Activated naive CD8-positive, alpha-beta T cell treated with anti-CD3 and anti-CD28 coated beads for 36 hours (primary cell): ENCODE measurements at places on chromosomes 2 and 18. TPM values are rescaled to one million over a fixed set of nuclear protein-coding genes. Genes with fewer than 3 reads are reported as not detected.
A peak's percentile ranks its signal among the peaks of the same experiment; 100 is the strongest.

IGFBP5 gene
- total RNA-seq, result not detected

REG1B gene
- not detected for total RNA-seq

TDRD15 gene
- total RNA-seq, result not detected

STPG4 gene
- total RNA-seq, result not detected

DNA sequence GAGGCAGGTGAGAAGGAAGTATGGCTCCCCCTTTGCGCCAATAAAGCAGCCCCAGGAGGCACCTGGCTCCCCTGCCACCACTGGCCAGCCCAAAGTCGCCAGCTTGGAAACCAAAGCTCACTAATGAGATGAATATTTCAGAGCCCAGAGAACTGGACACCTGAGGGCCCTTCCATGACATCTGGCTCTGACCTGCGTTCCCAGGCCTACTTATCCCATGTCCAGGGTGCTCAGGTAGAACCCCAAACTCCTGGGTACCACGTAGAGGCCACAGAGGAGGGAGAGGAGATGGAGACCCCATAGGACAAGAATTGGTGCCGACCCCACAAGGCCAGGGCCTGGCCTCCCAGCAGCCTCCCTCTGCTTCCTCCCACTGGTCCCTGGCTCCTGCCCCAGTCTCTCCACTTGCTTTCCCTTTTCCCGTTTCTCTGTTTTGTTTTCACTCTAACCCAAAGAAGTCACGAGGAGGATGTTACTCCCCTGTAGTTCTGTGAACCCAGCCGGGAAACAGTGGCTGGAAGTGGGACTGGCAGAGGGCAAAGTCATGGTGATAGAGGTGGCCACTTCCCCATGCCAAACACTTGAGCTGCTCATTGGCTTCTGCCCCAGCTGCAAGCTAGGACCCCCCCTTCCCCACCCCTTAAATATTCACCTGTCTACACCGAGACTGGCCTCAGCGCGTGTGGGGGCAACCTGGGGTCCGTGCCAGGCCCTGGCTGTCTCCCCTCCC, 820 bp downstream of the TMBIM1 start:
- DNase-seq, result no peak
- H3K27me3 ChIP-seq, result no peaks in the 10 kb centered on the region
- H3K27ac ChIP-seq, result peak overlapping the region; percentile 92
- peak overlapping the region; percentile 92 for H3K4me3 ChIP-seq
- H3K36me3 ChIP-seq, result peaks cover 14% of the 10 kb centered on the region

GRCh38 chr18:59488899-59489298, 129.8 kb upstream of the LMAN1 start:
- H3K27me3 ChIP-seq, result peaks cover 2% of the 10 kb centered on the region
- H3K4me3 ChIP-seq, result no peak overlapping the region
- H3K36me3 ChIP-seq, result no peaks in the 10 kb centered on the region
- H3K27ac ChIP-seq, result no peak overlapping the region
- no peaks in the 10 kb centered on the region for H3K4me1 ChIP-seq

DNA sequence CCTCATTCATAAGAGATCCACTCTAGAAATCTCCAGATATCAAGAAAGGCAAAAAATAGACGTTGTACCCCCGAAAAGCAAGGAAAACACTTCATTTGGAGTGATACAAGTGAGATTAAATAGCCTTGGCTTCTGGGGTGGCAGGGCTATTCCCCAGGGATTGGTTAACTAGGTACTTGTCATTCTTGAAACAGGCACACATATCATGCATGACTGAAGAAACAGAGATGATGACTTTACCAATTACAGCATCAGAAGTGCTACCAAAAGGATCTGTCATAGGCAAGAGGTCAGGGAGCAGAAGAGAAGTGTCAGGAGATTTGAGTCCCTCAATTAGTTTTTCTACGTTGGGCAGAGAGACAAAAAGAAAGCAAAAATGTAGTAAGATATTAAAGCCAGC, 45.2 kb upstream of the NFU1 start:
- DNase-seq, result no peak
- no peak overlapping the region for H3K4me3 ChIP-seq
- no peaks in the 10 kb centered on the region for H3K27me3 ChIP-seq
- H3K27ac ChIP-seq, result no peak overlapping the region
- peaks cover 24% of the 10 kb centered on the region for H3K36me3 ChIP-seq

DNA sequence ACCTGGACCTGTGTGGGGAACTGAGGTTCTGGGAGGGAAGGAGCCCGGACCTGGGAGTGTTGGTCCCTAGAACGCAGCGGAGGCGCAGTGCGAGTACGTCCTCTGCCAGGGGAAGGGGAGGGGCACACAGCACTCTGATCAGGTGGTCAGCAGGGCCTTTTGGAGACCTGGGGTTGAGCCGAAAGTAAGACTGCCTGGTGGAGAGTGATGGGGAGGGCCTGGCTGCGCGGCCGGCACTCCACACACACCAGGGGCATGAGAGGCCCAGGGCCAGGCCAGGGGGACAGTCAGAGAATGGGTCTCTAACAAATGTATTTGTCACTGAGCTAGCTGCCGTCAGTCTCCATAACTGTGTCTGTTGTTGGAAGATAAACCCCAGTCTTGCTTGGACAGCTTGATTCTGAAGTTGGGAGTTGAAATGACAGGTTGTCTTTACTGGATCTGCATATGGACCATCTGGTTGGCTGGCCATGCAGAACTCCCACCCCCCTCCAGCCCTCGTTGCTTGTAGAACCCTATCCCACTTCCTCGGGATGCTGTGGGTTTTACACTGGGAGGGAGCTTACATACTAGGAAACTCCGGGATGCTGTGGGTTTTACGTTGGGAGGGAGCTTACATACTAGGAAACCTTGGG, 75.4 kb upstream of the NFATC1 start:
- no peak overlapping the region for H3K27ac ChIP-seq
- DNase-seq, result no peak
- H3K4me3 ChIP-seq, result no peak overlapping the region
- peaks cover 12% of the 10 kb centered on the region for H3K4me1 ChIP-seq
- no peaks in the 10 kb centered on the region for H3K27me3 ChIP-seq

DNA sequence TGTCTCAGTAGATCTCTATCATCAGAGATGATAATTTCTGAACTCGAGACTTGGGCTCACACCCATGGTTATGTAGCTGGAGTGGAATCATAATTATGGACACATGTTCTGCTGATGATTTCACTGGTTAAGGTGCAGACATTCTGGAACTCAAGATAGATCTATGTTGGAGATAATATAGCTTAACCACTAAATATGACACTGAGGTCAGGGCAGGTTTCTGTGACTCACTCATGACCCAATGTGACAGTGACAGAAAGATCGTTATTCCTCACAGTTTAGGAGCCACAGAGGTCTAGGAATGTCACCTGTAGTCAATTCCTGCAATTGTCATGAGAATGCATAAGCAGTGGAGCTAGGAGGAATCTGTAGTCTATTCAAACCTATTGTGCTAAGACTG, 828.6 kb downstream of the TRIB2 start:
- DNase-seq, result no peak
- H3K36me3 ChIP-seq, result no peaks in the 10 kb centered on the region
- no peaks in the 10 kb centered on the region for H3K27me3 ChIP-seq

DNA sequence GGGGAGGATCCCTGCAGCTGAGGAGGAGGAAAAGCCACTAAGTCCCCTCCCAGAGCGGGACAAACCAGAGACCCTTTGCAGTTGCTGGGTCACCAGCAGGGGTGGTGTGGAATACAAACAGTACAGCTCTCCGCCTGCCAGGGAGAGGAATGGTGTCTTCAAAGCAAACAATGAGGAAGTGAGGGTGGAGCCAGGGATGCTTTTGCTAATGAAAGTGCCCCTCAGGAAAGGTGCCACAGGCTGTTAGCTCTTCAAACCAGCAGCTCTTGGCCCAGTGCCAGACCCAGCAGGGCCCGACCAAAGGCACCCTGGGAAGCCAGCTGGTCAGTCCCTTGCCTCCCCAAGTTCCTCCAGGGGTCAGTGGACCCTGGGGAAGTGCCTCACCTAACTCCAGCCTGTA, 102.8 kb downstream of the HIBCH start:
- H3K27ac ChIP-seq, result no peak overlapping the region
- H3K36me3 ChIP-seq, result peaks cover 11% of the 10 kb centered on the region
- no peaks in the 10 kb centered on the region for H3K27me3 ChIP-seq
- H3K4me3 ChIP-seq, result no peak overlapping the region

DNA sequence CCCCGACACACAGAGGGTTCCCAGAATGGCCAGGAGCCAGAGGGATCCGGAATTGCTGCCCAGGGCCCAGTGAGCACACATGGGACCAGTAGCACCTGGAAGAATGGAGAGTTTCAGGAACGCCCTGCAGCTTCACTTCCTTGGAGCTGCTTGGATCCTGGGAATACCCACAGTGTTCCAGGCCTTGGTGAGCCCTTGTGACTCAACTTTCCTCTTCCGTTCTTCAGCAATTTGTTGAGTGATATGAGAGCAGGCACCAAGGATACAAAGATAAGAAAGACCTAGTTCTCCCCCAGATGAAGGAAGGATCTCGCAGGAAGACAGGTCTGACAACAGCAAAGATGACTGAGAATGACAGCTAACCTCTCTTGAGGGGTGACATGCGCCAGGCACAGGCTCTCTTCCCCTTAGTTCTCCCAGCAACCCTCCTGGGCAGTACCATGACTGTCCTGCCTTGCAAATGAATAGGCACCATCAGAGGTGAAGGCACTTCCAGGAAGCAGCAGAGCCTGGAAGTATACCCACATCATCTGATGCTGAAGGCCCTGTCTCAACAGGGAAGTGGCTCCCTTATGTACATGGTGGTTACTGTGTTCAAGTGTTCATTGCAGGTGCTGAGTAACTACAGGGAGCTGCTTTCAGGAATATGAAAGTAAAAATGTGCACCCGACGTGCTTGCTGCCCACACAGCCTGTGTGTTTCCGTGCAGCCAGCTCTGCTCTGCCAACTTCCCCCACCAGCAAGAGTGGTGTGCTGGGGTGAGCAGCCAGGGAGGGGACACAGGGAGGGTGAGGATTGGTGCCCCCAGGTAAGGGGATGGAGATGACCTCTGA, 116.2 kb downstream of the STPG4 start:
- H3K27me3 ChIP-seq, result no peaks in the 10 kb centered on the region
- peak overlapping the region; percentile 79 for H3K27ac ChIP-seq
- DNase-seq, result peak; percentile 53
- H3K4me1 ChIP-seq, result peaks cover 22% of the 10 kb centered on the region

- H3K27me3 ChIP-seq, result no peaks in the 10 kb centered on the region
- H3K4me1 ChIP-seq, result no peaks in the 10 kb centered on the region
- DNase-seq, result no peak
- no peak overlapping the region for H3K4me3 ChIP-seq
- peaks cover 50% of the 10 kb centered on the region for H3K36me3 ChIP-seq
Measured at GRCh38 chr2:3159782-3160545, 217.7 kb downstream of the EIPR1 start.

GRCh38 chr18:12012697-12013096, 31.4 kb downstream of the IMPA2 start:
- peaks cover 4% of the 10 kb centered on the region for H3K36me3 ChIP-seq
- H3K4me3 ChIP-seq, result no peak overlapping the region
- H3K27me3 ChIP-seq, result no peaks in the 10 kb centered on the region
- H3K27ac ChIP-seq, result no peak overlapping the region
- DNase-seq, result no peak

DNA sequence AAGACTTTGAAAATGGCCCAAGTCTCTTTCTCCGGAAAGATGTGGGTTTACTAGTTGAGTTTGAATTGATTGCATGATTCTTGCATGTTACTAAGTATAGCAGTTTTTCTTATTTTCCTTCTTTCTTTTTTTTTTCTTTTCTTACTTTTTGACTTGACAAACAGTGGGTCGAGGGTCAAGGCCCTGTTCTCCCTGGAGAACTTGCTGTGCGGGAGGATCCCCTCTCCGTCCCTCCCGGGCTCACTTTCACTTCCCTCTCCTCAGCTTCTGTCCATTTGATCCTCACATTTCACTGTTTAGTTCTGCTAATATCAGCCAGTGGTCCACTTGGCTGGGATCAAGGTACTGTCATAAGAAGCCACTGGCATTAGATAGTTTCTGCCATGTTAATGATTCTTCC, 767.4 kb downstream of the TDRD15 start:
- no peak overlapping the region for H3K4me3 ChIP-seq
- no peaks in the 10 kb centered on the region for H3K4me1 ChIP-seq
- H3K36me3 ChIP-seq, result no peaks in the 10 kb centered on the region
- no peaks in the 10 kb centered on the region for H3K27me3 ChIP-seq
- no peak overlapping the region for H3K27ac ChIP-seq

- H3K4me1 ChIP-seq, result peaks cover 13% of the 10 kb centered on the region
- H3K27me3 ChIP-seq, result no peaks in the 10 kb centered on the region
- peaks cover 19% of the 10 kb centered on the region for H3K36me3 ChIP-seq
Measured at GRCh38 chr2:181363164-181363563, 94.0 kb upstream of the ITGA4 start.

GRCh38 chr2:8872821-8873432, 35.5 kb upstream of the KIDINS220 start:
- H3K4me3 ChIP-seq, result no peak overlapping the region
- no peaks in the 10 kb centered on the region for H3K36me3 ChIP-seq
- no peak for DNase-seq
